ENCODE measurements at places on chromosomes 12 and 14.

DNA sequence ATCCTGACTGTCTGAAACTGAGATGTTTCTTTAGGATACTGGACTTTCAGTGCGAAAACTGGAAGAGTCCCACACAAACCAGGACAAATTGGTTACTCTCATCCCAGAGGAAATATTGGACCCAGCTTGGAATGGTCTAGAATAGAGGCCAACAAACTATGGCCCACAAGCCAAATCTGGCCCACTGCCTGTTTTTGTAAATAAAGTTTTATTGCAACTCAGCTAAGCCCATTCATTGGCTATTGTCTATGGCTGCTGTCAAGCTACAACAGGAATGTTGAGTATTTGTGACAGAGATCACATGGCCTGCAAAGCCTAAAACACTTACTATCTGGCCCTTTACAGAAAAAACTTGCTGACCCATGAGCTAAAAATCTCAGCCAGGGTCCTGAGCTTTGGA is 6.5 kb downstream of the WSCD2 start:
- DNase-seq: no peak

DNA sequence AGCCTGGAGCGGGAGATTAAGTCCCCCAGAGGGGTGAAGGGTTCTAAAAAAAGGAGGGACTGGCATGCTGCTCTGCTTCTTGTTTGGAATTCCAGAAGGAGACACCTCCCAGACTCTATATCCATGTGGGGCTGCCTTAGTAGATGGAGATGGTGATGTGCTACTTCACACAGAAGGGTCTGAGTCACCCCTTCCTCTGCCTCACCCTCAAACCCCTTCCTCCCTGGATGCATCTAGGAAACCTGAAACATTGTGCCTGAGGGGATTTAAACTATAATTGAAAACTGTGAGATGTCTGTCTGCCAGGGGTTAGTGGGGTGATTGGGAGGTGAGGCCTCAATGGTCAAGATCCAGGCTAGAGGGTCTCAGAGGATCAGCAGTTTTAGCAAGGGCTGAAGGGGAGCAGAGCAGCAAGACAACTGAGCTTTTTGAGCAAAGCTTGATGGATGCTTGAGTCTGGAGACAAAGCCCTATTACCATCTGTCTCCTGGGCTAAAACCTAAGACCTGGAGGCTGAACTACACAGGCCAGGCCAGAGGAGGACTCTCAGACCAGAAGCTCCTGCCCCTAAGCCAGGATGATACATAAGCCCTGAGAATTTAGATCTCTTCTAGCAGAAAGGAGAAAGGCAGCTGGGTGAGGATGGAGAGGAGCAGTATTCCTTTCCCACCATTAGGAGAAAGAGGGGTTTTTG is 314.7 kb upstream of the ATP2B1 start:
- DNase-seq: no peak

DNA sequence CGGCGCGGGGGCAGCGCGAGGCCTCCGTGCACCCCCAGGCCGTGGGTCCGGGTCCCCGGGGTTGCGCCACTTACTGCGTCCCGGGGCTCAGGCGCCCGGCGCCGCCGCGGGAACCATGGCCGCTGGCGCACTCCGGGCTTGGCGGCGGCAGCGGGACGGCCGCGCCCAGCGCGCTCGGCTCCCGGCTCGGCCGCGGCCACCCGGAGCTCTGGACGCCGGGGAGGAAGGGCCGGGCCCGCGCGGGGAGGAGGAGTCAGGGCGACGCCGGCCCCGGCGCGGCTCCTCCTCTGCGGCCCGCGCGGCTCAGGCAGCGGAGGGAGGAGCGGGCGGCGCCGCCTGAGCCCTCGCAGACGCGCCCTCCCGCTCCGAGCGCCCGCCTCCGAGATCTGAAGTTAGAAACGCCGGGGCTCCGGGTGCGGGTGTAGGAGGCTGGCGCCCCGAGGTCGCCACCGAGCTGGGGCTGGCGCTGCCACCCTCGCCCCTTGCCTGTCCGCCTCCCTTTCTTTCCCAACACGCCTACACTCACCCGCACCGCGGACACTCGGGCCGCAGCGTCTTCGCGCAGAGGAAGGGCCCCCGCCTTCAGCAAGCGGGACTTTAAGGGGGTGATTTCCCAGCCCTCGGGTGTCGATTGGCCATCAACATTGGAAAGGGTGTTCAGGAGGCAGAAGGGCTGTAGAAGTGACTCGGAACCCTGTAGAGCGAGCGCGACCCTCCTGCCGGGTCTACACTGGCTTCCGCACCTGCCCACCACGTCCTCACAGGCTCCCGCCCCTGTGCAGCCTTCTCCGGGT is at the start of gene NIN:
TSS of gene NIN (minus strand) at position 231 of the 794 bp plus-strand sequence. CDS start 9,106 bp downstream, outside the sequence.
- peak; percentile 86 for DNase-seq

DNA sequence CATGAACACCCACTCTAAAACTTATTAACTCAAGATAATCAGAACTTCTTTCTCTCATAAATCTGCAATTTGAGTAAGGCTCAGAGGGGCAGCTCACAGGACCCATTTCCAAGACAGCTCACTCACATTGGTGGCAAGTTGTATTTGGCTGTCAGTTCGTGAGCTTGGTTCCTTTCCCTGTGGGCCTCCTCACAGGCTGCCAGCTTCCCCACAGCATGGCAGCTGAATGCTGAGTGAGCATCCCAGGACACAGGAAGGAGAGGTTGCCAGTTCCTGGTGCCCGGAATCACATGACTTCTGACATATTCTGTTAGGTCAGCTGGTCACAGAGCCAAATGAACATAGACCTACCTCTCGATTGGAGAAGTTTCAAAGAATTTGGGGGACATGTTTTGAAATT is 116.6 kb upstream of the TMEM233 start:
- DNase-seq: no peak

- DNase-seq: no peak
Observed at GRCh38 chr12:131357185-131357747, 353.6 kb upstream of the SFSWAP start.

GRCh38 chr14:68399971-68400370 is 392.9 kb downstream of the ZFP36L1 start:
- DNase-seq: no peak

DNA sequence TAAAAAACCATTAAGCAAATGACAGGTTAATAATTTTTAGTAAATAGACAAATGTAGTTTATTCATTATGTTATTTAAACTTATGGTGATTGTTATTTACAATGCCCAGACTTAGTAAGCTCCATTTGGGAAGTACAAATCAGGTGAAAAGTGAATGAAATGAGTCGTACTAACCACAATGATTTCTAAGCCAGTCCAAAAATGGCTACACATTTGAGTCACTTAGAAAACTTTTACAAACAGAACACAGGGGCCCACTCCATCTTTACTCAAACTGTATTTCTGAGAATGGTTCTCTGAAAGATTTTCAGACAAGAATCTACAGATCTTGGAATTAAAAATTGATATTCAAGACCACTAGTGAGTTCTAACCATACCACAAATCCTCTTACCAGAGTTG is 653.3 kb upstream of the MIS18BP1 start:
- no peak for DNase-seq

GRCh38 chr14:76311079-76311758 is 64.7 kb upstream of the ESRRB start:
- DNase-seq: no peak

All from NCI-H1092 treated with DMSO at 0.1 percent for 48 hours (cell line).